Urinary bladder (tissue), 4 donors: ENCODE measurements at places on chromosomes 3 and 15. TPM values are rescaled to one million over a fixed set of nuclear protein-coding genes. Genes with fewer than 3 reads are reported as not detected.

- no peak for DNase-seq
Observed at GRCh38 chr15:41511899-41512369, 1.7 kb downstream of the LTK start.

Gene RAB27A
- total RNA-seq = 17.2 TPM

GRCh38 chr3:188280627-188281026 lies 126.7 kb downstream of the LPP start:
- no peak for DNase-seq

DNA sequence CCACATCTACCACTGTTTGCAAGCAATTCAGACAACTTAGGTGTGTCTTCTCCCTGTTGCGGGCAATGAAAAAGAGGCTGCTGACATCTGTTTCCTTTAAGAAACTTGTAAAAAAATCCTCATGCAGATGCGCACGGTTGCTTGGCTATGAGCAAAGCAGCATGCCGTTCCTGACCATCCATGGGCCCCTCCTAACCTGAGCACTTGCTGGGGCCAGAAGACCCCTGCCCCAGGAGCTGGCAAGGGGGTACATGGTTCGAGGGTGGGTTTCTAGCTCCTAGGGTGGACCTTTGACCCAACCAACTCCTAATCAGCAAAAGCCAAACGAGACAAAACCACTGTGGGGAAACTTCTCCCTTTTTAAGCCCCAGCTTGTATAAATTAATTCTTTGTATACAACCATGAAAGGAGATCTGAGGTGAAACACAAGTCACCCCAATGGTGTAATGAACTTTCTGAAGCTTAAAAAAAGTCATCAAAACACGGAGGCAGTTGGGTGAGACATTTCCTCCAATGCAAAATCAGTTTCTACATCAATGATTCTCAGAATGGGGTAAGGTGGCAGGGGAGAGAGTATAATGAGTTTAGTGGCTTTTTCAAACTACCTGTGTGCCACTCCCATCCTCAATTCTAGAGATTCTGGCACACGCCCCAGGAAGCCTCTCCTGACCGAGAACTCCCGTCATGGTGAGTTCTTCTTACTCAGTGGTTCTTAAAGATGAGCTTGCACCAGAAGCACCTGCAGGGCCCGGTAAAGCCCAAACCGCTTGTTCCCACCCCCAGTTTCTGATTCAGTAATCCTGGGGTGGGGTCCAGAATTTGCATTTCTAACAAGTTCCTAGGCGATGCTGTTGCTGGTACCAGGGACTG lies 44.1 kb downstream of the CPN2 start:
- DNase-seq = no peak

GRCh38 chr3:65875393-65876027 lies 163.2 kb downstream of the MAGI1 start:
- no peak for DNase-seq

Gene KIF15
- 16.1 TPM for total RNA-seq

DNA sequence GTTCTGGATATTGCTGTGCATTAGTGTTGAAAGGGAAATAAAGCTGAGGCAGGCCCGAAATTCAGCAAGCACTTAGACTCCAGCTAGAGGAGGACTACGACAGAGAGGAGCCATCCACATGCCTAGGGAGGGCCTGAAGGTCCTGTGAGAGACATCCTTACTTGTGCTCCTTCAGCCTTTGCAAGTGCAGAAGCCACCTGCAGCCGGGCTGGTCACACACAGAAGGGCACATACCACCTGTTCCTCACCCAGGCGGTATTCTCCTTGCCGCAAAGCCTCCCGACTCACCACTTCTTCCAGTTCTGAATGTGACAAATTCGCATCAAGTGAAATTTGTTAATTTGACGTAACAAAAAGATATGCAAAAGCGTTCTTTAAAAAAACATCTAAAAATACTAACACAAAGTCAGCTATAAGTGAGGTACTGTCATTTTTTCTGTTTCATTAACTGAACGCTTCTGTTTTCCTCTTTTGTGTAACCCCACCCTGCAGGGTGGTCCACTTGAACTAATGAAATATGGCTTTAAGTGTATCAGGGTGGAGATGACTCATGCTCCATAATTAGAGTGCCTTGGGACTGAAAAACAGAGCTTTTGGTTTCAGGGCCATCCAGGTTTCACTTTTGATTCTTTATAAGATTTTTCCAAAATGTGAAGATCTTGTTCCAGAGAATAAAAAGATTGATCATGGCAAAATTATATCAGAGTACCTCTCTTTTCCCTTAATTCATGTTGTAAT lies 467.9 kb upstream of the ATP11B start:
- DNase-seq = no peak

DNA sequence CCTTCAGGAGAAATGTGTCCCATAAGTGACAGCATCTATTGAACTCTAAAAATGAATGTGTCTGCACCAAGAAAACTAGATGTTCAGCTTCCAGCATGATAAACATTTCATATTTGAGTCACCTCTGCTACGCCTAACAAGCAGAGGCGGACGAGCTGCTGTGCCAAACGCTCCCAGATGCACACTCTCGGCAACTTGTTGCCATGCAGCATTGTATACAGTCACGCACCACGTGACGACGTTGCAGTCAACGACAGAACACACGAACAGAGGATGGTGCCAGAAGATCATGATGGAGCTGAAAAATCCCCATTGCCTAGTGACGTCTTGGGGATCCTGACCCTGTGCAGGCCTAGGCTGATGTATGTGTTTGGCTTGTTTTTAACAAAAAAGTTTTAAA lies 137.5 kb downstream of the XXYLT1 start:
- DNase-seq = no peak

Gene CCR4
- 0.53 TPM for total RNA-seq

Gene TMEM41A
- 15.2 TPM for total RNA-seq

GRCh38 chr3:115341208-115341607 lies 194.1 kb upstream of the ZBTB20 start:
- DNase-seq = no peak

Gene CPLX3
- not detected for total RNA-seq

Gene IQCH
- 4.8 TPM for total RNA-seq

Gene CHAC1
- total RNA-seq = 0.42 TPM

GRCh38 chr15:94098921-94099573 lies 132.3 kb upstream of the MCTP2 start:
- no peak for DNase-seq

Gene AGBL1
- 1.5 TPM for total RNA-seq

GRCh38 chr3:102512734-102513504 lies 78.1 kb downstream of the ZPLD1 start:
- no peak for DNase-seq

DNA sequence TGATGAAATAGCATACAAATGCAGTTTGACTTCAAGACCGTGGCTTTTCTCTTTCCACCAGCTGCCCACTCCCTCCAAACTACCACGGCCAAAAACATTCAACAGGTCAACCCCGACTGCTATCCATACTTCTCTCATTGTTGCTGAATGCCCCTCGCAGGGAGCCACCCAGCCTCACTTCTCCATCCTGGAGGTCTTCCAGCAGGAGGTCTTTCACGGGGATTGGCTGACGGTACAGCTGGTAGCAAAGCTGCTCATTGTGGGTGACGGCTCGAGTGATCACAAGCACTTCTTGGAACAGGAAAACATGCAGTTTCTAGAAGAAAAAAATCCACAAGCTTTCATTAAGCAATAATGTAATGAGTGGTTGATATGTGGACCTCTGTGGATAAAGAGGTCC lies 49.0 kb upstream of the TASOR start:
- no peak for DNase-seq

DNA sequence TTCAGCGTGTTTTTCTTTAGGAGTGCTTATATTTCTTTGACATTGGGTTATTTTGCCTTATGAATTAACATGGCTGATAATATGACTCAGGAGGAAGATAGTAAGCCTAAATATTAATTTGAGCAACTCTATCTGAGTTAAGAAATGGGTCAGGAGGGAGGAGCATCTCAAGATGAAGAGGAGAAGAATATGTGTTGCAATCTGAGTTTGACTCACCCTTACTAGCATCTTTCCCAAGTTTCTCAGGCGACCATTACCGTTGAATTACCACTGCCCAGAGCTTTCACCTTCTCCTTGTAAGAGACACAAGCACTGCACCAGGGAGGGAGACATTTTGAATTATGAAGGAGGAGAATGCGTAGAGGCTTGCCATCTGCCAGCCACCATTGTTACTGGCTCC lies 138.3 kb upstream of the MYRIP start:
- no peak for DNase-seq

Gene SKOR1
- 0.21 TPM for total RNA-seq

GRCh38 chr3:156300929-156301840 lies 180.8 kb downstream of the KCNAB1 start:
- no peak for DNase-seq

DNA sequence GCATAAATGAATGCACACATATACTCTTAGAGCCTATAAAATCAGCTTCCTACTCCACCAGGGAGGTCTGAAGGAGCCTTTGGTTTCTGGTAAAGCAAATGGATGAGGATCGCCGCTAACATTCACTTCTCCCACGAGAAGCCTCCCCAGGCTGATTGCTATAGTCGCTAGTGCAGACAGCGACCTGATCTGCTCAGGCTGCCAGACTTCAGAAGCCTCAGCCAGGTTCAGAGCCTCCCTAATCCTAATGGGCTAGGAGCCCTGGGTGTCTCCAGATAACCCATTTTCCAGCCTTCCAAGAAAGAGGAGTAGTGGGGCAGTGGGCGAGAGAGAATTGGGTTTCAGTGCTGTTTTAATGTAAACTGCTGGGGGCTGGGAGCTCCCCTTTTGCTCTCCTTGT lies 35.4 kb downstream of the TPM1 start:
- DNase-seq = no peak

DNA sequence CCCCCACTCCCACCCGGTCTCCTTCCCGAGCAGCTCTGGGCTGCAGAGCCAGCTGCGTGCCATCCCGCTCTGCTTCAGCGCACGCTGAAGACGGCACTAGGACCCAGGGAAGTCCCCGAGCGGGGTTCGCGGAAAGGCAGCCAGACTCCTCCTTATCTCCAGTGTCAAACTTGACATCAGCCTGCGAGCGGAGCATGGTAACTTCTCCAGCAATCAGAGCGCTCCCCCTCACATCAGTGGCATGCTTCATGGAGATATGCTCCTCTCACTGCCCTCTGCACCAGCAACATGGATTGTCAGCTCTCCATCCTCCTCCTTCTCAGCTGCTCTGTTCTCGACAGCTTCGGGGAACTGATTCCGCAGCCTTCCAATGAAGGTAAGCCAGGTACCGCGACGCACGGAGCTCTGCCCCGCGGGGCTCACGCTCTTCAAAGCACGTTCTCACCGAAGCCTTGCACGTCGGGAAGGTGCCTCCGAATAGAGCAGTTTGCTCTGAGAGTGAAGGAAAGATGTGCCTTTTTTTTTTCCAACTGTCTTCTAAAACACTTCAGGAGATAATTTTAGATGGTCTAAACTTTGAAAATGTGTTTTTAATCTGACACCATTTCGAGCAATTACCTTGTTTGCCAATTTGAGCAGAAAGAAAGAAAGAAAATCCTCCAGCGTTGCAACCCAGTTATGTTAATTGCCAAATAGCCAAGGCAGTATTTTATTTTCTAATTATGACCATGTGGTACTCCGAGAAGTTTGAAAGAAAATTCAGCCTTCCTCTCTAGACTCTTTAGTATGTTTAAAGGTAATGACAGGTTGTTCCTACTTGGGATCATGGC lies at the start of gene EPHA3:
Gene EPHA3, plus strand, starts transcription at position 161 of the 830 bp plus-strand sequence. Its CDS starts 128 bp downstream, at position 289.
- DNase-seq = peak; percentile 53

- no peak for DNase-seq
Observed at GRCh38 chr3:190575437-190576185, 61.7 kb downstream of the IL1RAP start.

Gene GPR27
- total RNA-seq = 2.7 TPM

GRCh38 chr3:179079537-179079936 lies 7.9 kb upstream of the ZMAT3 start:
- no peak for DNase-seq

GRCh38 chr3:84547971-84548970 lies 410.5 kb upstream of the CADM2 start:
- no peak for DNase-seq

Gene ACOX2
- total RNA-seq = 28.8 TPM

DNA sequence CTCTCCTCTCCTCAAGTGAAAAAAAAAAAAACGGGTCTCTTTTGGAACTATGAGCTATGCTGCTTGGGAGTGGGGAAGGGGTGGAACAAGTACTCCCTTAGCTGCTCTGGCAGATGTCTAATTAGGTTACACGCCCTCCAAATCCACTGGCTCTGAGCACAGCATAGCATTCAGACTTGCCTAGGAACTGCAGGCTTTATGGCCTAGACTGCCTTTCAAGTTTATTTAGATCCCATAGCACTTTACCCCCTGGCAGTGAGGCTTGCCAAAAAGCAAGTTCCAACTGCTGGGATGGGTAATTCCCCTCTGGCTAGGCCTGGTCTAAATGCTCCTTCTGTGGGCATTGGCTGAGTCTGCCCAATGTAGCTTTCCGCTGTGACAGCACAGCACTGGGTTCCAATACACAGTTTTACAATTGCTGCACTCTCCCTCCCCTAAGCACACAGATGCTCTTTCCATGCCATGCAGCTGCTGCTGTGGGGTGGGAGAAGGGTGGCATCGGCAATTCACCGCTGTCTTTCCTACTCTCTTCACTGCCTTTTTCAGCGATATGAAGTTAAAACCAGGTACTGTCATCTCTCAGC lies 152.8 kb downstream of the KCNAB1 start:
- DNase-seq = no peak

DNA sequence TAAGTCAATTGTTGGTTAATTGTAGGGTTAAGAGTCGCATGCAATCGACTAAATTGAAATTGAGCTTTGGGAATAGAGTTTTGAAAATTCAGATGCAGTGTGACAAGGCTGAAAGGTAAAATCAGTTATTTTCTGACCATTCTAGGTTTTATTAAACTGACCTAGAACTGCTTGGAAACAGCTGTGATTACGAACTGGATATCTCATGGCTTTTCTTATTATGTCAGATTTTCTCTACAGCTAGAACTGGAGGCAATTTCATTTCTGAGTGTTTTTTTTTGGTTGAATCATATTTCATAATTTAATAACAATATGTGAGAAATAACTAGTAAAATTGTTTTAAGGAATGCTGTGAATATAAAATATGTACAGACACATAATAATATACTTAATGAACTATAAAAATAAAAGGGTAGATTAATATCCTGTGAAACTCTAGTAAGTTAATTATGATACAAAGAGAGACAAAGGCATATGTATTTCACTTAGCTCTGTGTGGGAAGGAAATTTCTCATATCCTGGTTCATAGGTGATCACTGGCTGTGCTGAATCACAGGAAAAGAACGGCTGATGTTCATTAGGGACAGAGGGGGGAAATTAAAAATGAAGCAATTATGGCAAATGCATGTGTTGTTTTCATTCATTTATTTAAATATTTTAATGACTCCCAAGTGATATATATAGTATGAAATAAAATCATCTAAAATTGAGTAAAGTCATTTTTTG lies 403.2 kb downstream of the ZIC1 start:
- no peak for DNase-seq

Gene P2RY14
- total RNA-seq = 2.6 TPM

GRCh38 chr3:102883515-102883914 lies 448.7 kb downstream of the ZPLD1 start:
- no peak for DNase-seq

GRCh38 chr15:34984889-34985630 lies 3.0 kb downstream of the ZNF770 start:
- no peak for DNase-seq
